ENCODE measurements at places on chromosomes 5 and 9.
A peak's percentile ranks its signal among the peaks of the same experiment; 100 is the strongest.

GRCh38 chr9:135127718-135128670 is 40.5 kb downstream of the OLFM1 start:
- DNase-seq = no peak

GRCh38 chr5:10632110-10632761 is 68.4 kb downstream of the ANKRD33B start:
- DNase-seq = peak; percentile 2

DNA sequence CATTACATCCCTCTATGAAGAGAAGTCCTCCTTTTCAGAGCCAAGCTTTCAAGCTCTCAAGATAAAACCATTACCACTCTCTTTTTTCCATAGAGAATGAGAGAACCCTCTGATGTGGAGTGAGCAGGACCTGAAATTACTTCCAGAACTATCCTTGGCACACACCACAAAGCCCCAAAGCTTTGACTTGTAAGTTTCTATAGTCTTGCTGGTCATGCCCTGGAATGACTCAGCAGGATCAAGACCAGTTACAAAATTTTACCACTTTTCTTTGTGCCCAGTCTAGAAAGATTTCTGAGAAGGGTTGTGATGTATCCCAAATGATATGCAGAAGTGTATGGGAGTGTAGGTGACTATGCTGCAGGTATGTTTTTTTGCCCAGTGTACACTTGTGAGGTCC is 760.6 kb downstream of the TLE1 start:
- DNase-seq = no peak

DNA sequence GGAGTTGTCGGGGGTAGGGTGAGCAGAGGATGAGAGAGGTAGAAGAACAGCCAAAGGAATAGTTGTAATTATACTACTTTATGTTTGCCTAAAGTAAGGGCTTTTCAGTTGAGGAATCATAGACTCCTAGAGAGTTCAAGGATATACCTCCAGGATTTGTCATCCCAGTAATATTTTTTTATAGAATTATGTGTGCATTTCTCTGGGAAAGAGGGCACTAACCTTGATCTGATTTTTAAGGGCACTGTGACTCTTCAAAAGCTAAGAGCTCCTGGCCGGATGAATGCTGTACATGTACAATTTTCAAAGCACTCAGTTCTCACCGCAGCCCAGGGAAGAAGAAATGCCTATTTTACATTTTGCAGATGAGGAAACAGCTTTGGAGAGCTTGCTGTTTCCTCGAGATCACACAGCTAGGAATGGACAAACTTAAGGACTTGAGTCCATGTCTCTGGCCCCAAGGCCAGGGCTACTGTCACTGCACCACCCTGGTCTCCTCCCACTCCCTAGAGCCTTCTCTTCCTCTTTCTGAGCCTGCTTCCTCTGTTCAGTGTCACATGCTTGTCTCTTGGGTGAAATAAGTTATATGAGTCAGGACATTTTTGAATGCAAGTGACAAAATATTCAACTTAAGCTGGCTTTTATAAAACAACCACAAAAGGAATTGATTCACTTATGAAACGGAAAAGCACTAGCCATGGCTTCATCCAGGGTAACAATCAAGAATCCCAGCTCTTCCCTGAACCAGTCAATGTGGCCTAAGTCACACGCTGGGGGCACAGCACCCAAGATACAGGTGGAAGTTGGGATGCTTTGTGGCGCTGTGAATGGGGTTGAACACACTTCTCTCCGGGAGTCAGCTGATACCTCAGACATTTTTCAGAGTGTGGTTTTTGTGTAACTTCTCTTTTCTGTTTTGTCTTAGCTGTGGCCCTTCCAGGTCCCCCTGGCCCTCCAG is 45.7 kb upstream of the TGFBR1 start:
- no peak for DNase-seq

DNA sequence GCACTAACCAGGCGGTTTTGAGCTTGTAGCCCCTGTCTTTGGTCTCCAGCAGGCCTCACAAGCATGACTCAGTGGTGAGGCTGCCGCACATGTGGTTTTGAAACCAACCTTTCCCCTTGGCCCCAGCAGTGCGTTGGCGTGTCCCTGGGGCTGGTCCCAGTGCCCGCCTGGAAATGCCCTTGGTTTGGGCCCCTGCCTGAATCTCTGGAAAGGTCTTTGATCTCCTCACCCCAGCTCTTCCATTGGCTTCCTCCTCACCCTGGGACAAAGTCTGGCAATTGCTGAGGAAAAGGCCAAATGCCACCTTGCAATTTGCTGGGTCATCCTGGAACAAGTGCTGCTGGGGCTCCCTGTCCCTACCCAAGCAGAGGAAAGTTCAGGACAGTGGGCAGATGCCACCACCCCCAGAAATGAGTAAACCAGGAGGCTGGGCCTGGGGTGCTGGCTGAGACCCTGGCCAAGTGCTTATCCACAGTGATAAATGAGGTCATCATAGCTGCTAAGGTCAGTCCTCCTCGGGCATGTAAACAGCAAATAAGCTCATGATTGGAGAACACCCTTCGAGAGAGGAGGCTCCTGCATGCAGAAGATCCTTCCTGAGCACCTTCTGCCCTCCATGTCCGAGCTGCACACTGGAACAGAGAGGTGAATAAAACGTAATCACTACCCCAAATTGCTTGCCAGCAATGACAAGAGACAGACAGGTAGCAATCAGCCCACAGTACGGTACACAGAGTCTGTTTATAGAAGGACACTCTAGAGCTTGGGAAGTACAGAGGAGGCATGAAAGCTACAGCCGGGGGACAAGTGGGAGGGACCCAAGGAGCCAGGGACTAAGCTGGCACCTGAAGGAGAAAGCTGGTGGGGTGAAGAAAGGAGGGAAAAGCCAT is 98.9 kb upstream of the CPEB4 start:
- DNase-seq = no peak

DNA sequence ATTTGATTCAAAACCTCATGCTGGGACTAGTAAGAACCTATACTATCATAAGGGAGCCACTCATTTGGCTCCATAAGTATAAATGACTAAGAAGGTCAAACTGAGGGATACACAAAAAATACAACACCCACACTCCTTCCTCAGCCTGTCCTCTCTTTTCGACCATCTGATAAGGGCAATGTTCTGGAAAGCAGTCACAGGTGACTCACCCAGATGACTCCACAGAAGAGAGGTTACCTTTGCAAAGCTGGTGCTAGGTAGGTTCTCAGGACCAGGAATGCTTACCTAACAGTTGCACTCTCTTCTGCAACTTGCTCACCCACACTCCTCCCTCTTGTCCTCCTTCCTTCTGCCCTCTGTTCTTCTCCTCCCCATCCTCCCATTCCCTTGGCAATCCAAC is 32.9 kb downstream of the LHFPL2 start:
- DNase-seq = no peak

DNA sequence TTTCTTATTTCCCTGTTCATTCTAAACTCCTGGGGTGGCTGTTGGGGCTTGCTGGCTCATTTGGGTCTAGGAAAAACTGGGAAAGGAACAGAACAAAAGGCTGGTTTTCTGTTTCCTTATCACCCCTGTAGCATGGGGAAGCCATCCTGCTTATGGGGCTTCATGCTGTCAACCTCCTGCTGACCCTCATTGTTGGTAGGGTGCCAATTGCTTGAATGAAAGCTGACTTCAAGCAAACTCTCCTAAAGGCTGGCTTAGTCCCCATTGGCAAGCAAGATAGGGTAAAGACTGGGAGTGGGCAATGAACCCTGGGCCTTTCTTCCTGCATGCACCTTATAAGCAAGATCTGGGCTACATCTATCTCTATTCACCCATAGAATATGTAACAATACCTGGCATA is 511.6 kb downstream of the DMAC1 start:
- DNase-seq = no peak

GRCh38 chr5:73464016-73464745 is 15.6 kb upstream of the FOXD1 start:
- no peak for DNase-seq

DNA sequence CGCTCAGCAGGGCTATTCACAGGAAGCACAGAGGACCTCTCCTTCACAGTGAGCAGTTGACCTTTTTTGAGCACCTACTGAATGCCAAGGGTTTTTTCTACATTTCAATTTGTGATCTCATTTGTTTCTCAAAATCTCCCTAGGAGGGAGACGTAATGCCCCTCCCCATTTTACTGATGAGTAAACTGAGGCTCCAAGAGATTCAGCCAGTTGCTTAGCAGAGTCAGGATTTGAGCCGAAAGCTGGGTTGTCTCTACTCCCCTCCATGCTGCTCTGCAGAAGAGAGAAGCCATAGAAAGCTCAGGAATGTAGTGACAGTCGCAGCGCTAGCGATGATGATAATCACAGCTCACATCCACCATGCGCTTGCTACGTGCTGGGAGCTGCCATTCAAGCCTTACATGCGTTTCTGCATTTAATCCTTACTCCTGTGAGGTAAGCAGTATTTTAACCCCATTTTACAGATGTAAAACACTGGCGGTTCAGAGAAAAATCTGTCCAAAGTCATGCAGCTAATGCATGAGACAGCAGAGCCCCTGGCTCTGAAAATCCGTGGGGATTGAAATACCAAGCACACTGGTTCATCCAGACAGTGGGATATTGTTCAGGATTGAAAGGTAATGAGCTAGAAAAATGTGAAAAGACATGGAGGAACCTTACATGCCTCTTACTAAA is 33.8 kb downstream of the ERGIC1 start:
- DNase-seq = no peak

- DNase-seq = no peak
These were observed 32.2 kb downstream of the PCDH1 start for GRCh38 chr5:141846031-141846430.

GRCh38 chr5:140041492-140042392 is 1.4 kb downstream of the NRG2 start:
- DNase-seq = no peak

GRCh38 chr5:132557478-132558172 is 848 bp downstream of the RAD50 start:
- no peak for DNase-seq

All from effector memory CD8-positive, alpha-beta T cell (primary cell).